Esophagus mucosa (tissue), 1 donor: ENCODE measurements at places on chromosomes 7 and 10. TPM values are rescaled to one million over a fixed set of nuclear protein-coding genes. Genes with fewer than 3 reads are reported as not detected.
A peak's percentile ranks its signal among the peaks of the same experiment; 100 is the strongest.

DNA sequence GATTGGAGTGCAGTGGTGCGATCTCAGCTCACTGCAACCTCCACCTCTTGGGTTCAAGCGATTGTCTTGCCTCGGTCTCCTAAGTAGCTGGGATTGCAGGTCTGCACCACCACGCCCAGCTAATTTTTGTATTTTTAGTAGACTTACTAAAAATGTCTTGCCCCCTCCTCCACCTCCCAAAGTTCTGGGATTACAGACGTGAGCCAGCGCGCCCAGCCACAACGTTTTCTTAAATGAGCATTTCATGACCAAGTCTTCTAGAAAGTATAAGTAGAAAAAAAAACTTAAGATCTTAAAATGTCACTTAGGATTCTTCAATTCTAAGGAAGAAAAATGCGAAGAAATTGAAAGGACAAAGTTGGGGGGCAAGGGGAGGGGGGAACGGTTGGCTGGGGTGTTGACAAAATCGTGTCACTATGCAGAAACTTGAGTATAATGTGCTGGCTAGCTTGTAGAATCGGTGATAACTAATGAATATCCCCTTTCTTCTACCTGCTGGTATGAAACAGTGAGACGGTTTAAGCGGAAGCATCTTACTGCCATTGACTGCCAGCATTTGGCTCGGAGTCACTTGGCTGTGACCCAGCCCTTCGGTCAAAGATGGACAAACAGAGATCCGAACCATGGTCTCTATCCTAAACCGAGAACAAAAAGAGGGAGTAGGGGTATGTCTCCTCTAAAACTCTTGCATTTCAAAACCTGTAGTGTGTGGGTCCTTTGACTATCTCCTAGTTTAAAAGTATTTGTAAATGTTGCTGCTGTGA lies 12.7 kb downstream of the FBH1 start:
- no peak for ATAC-seq

MOGAT3 gene
- not detected for total RNA-seq

- ATAC-seq, result peak; percentile 84
Observed at GRCh38 chr7:33807779-33808482, 97.4 kb upstream of the BMPER start.

ZNF853 gene
- 0.24 TPM for total RNA-seq
